ENCODE measurements at places on chromosomes 7 and 10. TPM values are rescaled to one million over a fixed set of nuclear protein-coding genes. Genes with fewer than 3 reads are reported as not detected.

GRCh38 chr7:96479015-96479645 is 157.2 kb upstream of the SLC25A13 start:
- no peak for DNase-seq

- DNase-seq = no peak
These were observed 540.0 kb downstream of the TCERG1L start for GRCh38 chr10:130771491-130771946.

DNA sequence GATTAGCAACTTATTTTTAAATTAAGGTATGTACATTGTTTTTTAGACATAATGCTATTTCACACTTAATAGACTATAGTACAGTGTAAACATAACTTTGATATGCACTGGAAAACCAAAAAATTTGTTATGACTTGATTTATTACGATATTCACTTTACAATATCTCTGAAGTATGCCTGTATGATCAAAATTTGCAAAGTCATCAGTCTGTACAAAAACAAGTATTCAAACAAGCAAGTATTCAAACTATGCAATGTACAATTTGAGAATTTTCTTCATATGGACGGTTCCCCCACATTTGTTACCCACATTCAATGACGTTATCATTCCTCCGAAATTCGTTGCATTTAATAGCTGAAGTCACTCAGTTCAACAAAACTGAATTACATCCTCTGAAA is 147.9 kb downstream of the AVL9 start:
- no peak for DNase-seq

- no peak for DNase-seq
These were observed 22.4 kb downstream of the DNAJC12 start for GRCh38 chr10:67815571-67816059.

GRCh38 chr7:48426331-48426965 is 255.2 kb downstream of the ABCA13 start:
- DNase-seq = no peak

- DNase-seq = no peak
These were observed 233.3 kb downstream of the SKAP2 start for GRCh38 chr7:26630941-26631580.

GRCh38 chr7:12851142-12851541 is 163.7 kb downstream of the ARL4A start:
- no peak for DNase-seq

GRCh38 chr10:88236121-88236743 is 346.9 kb downstream of the RNLS start:
- no peak for DNase-seq

EGR2 gene
- polyA plus RNA-seq = 1.6 TPM

RBP3 gene
- polyA plus RNA-seq = 0.23 TPM

Measured in renal pelvis (tissue), 12 donors.